ENCODE measurements at places on chromosomes 7 and 10.

GRCh38 chr10:89475125-89475524, 60.3 kb downstream of the SLC16A12 start:
- no peak for DNase-seq

DNA sequence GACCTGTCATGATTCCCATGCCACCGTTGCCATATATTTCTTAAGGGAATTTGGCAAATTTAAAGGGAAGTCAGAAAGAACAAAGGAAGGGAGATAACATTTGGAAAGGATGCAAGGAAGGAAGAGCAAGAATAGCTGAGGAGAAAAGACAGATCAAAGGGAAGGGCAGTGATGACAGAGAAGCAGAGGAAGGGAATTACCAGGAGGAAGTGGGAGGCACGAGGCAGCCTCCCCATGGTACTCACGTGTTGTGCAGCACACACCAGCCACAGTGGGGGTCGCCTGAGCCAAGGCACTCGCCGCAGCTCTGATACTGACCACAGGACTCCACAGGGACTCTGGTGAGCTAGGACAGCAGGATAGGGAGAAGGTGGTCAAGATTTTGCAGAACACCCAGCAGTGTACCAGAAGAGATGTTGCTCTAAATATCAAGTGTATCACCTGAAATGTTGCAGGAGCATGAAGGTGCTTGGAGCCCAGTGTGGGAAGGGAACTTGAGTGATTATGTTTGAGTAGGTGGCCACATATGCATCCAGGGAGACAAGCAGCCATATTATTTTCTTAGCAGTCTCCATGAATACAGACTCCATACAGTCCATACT, 335.3 kb downstream of the PLXNA4 start:
- no peak for DNase-seq

DNA sequence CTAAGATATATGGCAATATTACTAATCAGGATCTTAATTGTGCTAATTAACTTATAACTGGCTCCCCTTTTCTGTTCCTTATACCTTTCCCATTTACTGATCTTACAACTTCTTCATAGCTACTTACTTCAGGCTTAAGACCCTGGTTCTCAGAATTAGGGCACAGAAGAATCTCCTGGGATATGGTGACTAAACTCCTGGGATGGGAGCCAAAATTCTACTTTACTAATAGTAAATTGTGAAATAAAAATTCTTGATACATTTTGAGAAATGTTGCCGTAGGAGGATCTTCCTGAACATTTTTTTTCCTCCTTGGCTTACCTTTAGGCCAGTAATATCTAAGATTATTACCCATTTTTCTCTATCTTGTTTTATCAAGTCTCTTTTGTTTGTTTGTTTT, 309.5 kb downstream of the ATRNL1 start:
- DNase-seq = no peak

DNA sequence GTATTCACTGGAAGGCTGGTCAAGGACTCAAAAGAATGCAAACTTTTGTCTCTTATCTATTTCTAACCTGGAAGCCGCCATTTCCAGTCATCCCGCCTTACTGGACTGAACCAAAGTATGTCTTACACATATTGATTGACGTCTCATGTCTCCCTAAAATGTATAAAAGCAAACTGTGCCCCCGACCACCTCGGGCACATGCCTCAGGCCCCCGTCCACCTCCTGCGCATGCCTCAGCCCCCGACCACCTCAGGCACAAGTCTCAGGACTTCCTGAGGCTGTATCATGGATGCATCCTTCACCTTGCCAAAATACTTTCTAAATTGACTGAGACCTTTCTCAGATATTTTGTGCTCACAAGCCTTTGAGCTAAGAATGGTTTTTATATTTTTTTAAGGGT, 148.6 kb downstream of the PTPRN2 start:
- DNase-seq = no peak

GRCh38 chr10:113379091-113379490, 173.8 kb upstream of the HABP2 start:
- DNase-seq = no peak

DNA sequence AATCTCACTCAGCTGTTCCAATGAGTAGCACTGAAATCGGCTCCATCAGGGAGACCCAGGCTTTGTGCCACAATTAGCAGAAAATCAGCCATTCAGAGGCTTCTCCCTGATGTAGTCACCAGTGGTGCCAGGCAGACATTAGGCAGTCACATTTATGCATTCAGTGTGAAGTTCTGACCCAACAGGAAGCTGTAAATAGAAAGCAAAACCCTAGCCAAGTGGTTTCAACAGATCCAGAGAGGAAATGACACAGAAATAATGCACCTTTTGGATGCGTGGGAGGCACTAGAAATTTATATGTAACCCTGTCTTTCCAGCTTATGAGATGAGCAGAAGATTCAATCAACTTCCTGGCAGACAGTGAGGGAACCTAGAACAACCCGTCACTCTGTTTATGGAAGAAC, 186.4 kb downstream of the PDE1C start:
- no peak for DNase-seq

GRCh38 chr10:93873420-93874115, 20.2 kb upstream of the SLC35G1 start:
- DNase-seq = no peak

DNA sequence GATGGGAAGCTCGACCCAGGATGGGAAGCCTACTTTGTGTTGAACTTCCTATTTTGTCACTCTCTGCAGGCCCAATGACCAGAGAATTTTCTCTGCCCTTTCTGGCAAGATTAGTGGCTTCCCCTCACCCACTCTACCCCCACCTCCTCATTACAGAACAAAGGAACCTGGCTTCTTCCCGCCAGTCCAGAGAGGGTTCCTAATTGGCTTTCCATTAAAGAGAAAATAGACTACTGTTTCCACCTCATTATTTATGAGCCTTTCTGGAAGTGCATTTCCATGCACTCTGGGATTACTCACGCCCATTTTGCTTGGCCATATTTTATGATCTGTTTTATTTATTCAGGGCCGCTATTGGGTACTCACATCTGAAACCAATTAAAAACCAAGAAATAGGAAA, 94.9 kb upstream of the TCF7L2 start:
- DNase-seq = no peak

- no peak for DNase-seq
Observed at GRCh38 chr7:327233-327931, 37.4 kb downstream of the FOXL3 start.

DNA sequence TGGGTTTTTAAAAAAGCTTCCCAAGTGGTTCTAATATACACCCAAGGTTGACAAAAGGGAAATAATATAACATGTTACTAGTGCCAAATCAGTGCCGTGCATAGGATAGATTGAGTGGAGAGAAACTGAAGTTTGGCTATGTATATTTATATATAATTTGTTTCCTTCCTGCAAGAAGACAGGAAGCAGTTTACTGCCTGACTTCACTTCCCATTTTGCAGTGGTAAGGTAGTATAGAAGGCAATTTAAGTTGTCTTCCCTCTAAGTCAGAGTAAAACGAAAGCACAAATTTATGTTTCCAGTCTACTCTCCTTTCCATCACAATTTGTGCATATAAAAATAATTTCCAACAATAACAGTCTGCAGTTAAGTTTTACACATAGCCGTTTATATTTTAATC, 3.4 kb upstream of the HYCC1 start:
- no peak for DNase-seq

DNA sequence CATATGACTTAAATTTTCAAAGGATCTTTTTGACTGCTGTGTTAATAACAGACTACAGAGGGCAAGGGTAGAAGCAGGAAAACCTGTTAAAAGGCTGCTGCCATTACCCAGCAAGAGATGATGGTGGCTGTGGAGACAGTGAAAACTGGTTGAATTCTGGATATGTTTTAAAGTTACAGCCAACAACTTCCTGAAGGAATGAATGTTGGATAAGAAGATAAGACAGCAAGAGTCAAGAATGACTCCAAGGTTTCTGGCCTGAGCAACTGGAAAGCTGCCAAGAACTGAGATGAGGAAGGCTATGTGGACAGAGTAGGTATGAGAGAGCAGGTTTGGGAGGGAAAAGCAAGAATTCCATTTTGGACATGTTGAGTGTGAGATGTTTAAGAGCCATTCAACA, 19.1 kb downstream of the CNOT4 start:
- no peak for DNase-seq

DNA sequence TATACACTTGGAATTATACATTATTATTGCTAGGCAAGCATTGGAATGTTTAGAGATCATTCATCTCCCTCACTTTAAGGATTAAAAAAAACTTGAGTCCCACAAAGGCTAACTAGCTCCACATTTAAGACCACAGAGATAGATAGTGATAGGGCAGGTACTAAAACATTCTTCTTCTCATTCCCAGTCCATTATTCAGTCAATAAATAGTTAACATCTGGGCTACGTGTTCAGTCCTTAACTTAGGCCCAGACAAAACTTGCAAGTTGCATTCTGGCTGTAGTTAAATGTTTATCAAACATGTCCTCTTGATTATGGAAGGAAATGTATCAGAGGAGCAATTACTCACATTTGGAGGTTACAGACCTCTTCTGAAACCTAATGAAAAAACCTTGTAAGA, 2.4 kb downstream of the GNG11 start:
- DNase-seq = no peak

DNA sequence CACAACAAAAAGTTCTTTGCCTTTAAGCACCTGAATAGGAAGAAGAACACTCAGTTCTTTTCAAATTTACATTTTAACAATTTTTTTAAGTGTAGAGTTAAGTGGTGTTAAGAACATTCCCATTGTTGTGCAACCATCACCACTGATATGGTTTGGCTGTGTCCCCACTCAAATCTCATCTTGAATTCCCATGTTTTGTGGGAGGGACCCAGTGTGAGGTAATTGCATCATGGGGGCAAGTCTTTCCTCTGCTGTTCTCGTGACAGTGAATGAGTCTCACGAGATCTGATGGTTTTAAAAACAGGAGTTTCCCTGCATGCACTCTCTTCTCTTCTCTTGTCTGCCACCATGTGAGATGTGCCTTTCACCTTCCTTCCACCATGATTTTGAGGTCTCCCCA, 155.7 kb downstream of the PLXNA4 start:
- no peak for DNase-seq

GRCh38 chr10:16470747-16471146, 33.9 kb downstream of the PTER start:
- DNase-seq = no peak

- no peak for DNase-seq
Observed at GRCh38 chr10:105952153-105952552, 1212.4 kb downstream of the SORCS1 start.

DNA sequence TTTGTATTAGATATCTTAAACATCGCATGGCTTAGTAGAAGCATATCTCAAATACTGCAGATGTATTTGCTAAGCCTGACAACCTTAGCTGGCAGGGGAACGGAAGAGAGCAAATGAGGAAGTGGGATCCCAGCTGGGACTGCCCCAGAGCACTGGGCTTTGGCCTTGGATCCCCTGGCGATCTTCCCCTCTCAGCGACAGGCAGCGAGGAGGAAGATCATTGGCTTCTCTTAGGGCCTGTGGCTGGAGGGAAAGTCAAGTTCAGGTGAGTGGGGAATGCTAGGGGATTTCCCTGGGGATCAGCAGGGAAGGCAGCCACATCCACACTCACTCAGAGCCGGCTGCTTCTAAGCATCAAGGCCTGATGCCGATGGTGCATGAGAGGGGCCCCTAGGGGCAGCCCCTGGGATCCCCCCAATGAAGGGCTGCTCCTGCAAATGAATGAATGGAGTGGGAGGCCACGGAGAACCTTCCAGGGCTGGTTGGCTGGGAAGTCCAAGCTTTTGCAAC, 42.0 kb downstream of the LYZL2 start:
- no peak for DNase-seq

- DNase-seq = no peak
Observed at GRCh38 chr7:39582536-39582935, 16.3 kb downstream of the YAE1 start.

DNA sequence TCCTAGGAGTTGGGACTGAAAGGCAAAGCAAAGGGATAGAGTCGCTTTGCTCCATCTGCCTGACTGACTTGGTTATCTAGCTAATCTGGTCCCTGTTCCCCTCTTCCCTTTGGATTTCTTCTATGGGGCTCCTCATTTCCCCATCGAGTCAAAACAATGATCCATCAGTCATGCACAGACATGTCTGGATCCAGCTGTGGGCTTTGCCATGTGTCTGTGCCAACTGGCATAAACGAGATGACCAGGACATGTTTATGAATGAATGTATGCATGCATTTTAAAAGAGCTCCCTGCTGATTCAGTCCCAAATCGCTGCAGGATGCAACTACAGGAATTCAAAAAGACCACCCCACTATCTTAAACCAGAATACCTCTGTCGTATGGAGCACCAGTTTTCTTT, 122.0 kb downstream of the ARL4A start:
- no peak for DNase-seq

GRCh38 chr7:87767827-87768226, 108.3 kb downstream of the SLC25A40 start:
- DNase-seq = no peak

- DNase-seq = no peak
Observed at GRCh38 chr7:45054442-45054841, 34.3 kb downstream of the NACAD start.

GRCh38 chr7:77940647-77941046, 142.1 kb downstream of the PHTF2 start:
- no peak for DNase-seq

Measured in GOT3 (cell line).